Activated CD4-positive, alpha-beta T cell treated with anti-CD3 and anti-CD28 coated beads, Interleukin-2, amount 10 ng/mL, durations not matched to agents 7 days and 5 days (primary cell): ENCODE measurements at places on chromosomes 13 and 19. TPM values are rescaled to one million over a fixed set of nuclear protein-coding genes. Genes with fewer than 3 reads are reported as not detected.

ZNF440 gene
- total RNA-seq, result 13.6 TPM

KIR3DL1 gene
- total RNA-seq, result not detected

PRODH2 gene
- total RNA-seq, result not detected

ATP4B gene
- total RNA-seq, result not detected

NFKBIB gene
- total RNA-seq, result 32.2 TPM

LILRA1 gene
- total RNA-seq, result not detected

PBX4 gene
- 38.4 TPM for total RNA-seq

DNA sequence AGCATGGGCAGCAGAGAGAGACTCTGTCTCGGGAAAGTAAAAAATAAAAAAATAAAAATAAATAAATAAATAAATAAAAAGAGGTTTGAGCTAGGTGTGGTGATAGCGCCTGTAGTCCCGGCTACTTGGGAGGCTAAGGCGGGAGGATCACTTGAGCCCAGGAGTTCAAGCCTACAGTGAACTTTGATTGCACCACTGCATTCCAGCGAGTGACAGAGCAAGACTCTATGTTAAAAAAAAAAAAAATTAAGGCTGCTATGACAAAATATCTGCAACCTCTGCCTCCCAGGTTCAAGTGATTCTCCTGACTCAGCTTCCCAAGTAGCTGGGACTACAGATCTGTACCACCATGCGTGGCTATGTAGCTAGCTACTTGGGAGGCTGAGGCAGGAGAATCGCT, 3.2 kb upstream of the DENND1C start:
- DNase-seq, result no peak
- no peak overlapping the region for H3K4me3 ChIP-seq
- H3K27ac ChIP-seq, result no peak overlapping the region

DNA sequence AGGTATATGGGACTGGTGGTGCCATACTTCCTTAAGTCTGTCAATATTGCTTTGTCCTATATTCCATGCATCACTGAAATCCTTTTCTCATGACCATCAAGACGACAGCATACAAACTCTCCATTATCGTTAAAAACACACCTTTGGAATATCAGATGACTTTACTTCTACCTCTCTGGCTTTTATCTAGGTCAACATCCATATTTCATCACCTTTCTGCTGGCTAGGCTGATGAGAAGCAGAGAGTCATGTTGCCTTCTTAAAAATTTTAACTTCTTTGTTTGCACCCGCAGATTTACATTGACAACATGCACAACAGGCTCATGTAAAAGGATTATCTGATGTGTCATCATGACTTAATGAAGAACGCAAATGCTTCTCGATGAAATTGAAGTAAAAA, 771.4 kb downstream of the OLFM4 start:
- no peaks in the 10 kb centered on the region for H3K4me1 ChIP-seq
- no peaks in the 10 kb centered on the region for H3K27me3 ChIP-seq
- no peaks in the 10 kb centered on the region for H3K36me3 ChIP-seq
- DNase-seq, result no peak

DNA sequence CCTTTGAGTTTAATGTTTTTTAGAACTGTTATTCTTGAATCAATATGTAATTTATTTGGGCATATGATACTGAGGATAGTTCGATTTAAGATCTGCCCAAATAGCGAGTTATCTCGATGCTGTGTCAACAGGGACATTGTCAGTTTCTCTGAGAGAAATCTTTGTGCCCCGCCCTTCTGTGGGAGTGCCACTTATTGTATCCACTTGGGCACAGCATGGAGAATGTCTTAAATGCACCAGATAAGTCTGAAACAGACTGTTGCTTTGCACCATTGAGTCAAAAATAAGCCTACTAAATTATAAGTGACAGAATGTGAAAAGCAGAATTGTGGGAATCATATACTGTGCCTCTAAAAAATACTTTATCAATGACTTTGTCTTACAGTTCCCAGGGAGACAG, 45.6 kb downstream of the RNASEH2B start:
- H3K36me3 ChIP-seq, result peaks cover 55% of the 10 kb centered on the region
- no peak for DNase-seq
- no peak overlapping the region for H3K4me3 ChIP-seq
- no peaks in the 10 kb centered on the region for H3K4me1 ChIP-seq
- H3K27me3 ChIP-seq, result no peaks in the 10 kb centered on the region
- H3K27ac ChIP-seq, result no peak overlapping the region

GRCh38 chr19:317710-318508, 26.7 kb downstream of the MIER2 start:
- no peaks in the 10 kb centered on the region for H3K27me3 ChIP-seq
- H3K4me3 ChIP-seq, result no peak overlapping the region
- DNase-seq, result no peak

DNA sequence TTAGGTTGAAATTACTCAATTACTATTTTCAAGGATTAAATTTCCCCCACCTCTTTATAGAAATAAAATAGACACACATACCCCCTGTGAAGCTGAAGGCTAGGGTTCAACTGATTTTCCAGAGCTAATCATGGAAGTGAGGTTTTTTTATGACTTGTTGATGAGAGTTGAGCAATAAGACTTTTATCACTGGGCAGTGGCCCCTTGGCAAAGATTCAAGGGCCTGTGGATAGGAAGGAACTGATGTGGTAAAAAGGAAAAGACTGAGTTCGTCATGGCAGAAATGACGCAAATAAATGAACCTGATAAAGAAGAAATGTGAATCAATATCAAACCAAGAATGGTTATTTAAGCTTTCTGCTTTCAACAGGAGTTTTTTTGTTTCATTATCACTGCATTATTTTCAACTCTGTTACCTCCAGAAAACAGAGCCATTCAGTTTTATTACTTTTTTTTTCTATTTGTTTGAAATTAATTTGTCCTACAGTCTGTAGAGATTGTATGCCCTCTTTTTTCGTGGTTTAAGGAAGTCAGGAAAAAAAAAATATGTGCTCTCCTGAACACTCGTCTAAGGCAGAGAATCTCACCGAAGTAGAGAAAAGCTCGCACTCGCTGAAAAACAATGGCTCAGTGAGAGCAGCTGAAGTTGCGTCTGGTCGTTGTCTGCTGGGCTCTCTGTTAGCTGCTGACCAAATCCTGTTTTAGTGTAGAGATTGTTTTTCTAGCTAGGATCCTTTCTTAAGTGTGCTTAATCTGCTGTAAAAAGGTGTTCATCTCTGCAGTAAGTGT, 38.9 kb downstream of the STOML3 start:
- H3K27ac ChIP-seq, result no peak overlapping the region
- no peaks in the 10 kb centered on the region for H3K4me1 ChIP-seq
- H3K36me3 ChIP-seq, result no peaks in the 10 kb centered on the region
- no peak overlapping the region for H3K4me3 ChIP-seq
- peaks cover 2% of the 10 kb centered on the region for H3K27me3 ChIP-seq
- DNase-seq, result no peak

DNA sequence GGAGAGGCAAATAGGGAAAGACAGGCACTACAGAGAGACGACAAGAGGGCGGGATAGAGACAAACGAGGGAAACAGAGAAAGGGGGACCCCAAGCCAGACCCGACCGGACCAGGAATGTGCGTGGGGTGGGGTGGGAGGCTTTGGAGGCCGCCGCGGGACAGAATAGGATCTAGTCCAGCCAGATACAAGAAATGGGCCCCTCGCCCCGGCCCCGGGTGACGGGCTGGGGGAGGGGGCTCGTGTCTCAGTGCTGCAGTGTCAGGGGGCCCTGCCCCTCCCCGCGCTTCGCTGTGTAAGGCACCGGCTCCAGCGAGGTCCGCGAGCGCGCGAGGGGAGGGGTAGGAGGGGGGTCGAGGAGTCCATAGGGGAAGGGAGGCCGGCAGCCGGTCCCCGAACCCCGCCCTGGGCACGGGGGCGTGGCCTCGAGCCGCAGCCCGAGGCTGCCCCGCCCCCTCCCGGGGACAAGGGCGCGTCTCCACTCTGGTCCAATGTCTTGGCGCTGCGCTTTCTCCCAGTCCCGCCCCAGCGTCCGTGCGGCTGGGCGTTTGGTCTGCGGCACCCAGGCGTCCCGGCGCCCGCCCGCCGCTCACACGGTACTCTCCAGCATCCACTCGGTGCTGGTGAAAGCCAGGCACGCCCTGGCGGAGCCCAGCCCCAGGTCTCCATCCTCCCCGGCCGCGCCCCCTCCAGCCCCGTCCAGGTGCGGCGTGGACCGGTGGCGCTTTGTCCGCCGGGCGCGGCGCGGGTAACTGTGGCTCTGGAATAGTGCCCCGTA, 11.0 kb downstream of the IFNL1 start:
- no peak overlapping the region for H3K27ac ChIP-seq
- peaks cover 11% of the 10 kb centered on the region for H3K36me3 ChIP-seq
- H3K4me1 ChIP-seq, result no peaks in the 10 kb centered on the region
- peaks cover 6% of the 10 kb centered on the region for H3K27me3 ChIP-seq
- no peak for DNase-seq

GRCh38 chr13:31982540-31982939, 49.0 kb upstream of the FRY start:
- no peak for DNase-seq
- H3K27me3 ChIP-seq, result peaks cover 11% of the 10 kb centered on the region
- no peak overlapping the region for H3K27ac ChIP-seq

DNA sequence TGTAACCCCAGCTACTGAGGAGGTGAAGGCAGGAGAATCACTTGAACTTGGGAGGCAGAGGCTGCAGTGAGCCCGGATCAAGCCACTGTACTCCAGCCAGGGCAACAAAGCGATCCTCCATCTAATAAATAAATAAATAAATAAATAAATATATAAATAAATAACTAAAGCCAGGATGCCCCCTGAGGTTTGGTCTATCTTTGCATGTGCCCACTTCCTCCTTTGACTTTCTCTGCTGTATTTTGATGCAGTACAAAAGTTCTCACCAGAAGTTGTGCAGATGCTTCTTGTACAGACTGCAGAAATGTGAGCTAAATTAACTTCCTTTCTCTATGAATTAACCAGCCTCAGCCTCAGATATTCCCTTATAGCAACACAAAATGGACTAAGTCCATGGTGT, 6.5 kb upstream of the N4BP2L2 start:
- H3K27me3 ChIP-seq, result peaks cover 14% of the 10 kb centered on the region
- H3K4me1 ChIP-seq, result peaks cover 3% of the 10 kb centered on the region
- no peak overlapping the region for H3K27ac ChIP-seq
- H3K4me3 ChIP-seq, result no peak overlapping the region
- no peaks in the 10 kb centered on the region for H3K36me3 ChIP-seq
- no peak for DNase-seq

- H3K4me1 ChIP-seq, result no peaks in the 10 kb centered on the region
- DNase-seq, result no peak
- H3K4me3 ChIP-seq, result no peak overlapping the region
- no peak overlapping the region for H3K27ac ChIP-seq
Measured at GRCh38 chr13:31032528-31033113, 100.2 kb downstream of the TEX26 start.

- H3K27ac ChIP-seq, result peak overlapping the region; percentile 60
- H3K4me3 ChIP-seq, result no peak overlapping the region
- DNase-seq, result no peak
- peaks cover 23% of the 10 kb centered on the region for H3K4me1 ChIP-seq
- no peaks in the 10 kb centered on the region for H3K27me3 ChIP-seq
Measured at GRCh38 chr19:13899912-13900584, 5.9 kb downstream of the BRME1 start.

- peaks cover 3% of the 10 kb centered on the region for H3K36me3 ChIP-seq
- no peak overlapping the region for H3K4me3 ChIP-seq
- DNase-seq, result no peak
- H3K4me1 ChIP-seq, result no peaks in the 10 kb centered on the region
- H3K27ac ChIP-seq, result no peak overlapping the region
Measured at GRCh38 chr13:97307882-97308624, 85.9 kb downstream of the MBNL2 start.

DNA sequence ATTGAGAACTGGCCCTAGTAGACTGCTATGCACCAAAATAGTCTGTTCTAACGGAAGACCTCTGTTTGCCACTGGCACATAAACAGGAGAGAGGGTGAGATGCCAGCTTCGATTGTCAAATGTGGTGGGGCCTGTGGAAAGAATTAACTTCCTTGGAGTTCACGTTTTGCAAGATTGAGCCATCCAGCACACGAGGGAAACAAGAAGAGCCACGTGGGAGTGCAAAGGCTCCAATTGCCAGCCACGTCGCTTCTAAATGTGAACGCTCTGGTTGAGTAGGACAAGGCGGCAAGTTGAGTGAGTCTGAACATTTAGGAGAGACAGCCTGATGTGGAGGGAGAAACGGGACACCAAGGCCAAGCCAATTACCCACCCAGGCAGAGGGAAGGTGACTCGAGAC, 409.1 kb downstream of the FGF9 start:
- H3K36me3 ChIP-seq, result no peaks in the 10 kb centered on the region
- peaks cover 4% of the 10 kb centered on the region for H3K27me3 ChIP-seq
- H3K4me1 ChIP-seq, result peaks cover 31% of the 10 kb centered on the region
- DNase-seq, result no peak
- H3K4me3 ChIP-seq, result no peak overlapping the region
- no peak overlapping the region for H3K27ac ChIP-seq

GRCh38 chr19:17778251-17778967, 16.5 kb upstream of the B3GNT3 start:
- peaks cover 19% of the 10 kb centered on the region for H3K4me1 ChIP-seq
- H3K27me3 ChIP-seq, result no peaks in the 10 kb centered on the region
- DNase-seq, result peak; percentile 44
- H3K36me3 ChIP-seq, result peaks cover 36% of the 10 kb centered on the region

- H3K4me3 ChIP-seq, result no peak overlapping the region
- no peak for DNase-seq
- peaks cover 6% of the 10 kb centered on the region for H3K27me3 ChIP-seq
- peaks cover 49% of the 10 kb centered on the region for H3K4me1 ChIP-seq
- peaks cover 2% of the 10 kb centered on the region for H3K36me3 ChIP-seq
Measured at GRCh38 chr13:97212004-97212403, 10.1 kb upstream of the MBNL2 start.

DNA sequence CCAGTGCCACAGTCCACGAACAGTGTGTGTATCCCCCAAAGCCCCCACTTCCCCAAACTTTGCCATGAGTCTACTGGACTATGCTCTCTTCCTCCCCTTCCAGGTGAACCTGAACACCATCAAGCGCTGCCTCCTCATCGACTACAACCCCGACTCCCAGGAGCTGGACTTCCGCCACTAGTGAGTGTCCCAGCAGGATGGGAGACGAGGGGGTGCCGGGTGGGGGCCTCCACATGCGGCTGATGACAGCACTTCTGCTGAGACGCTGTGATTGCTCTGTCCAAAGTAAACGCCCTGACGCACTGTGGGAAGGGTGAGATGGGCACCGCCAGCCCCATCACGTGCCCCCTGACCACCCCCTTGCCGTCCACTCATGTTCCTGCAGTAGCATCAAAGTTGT, 2.0 kb upstream of the P2RY11 start:
- no peak overlapping the region for H3K27ac ChIP-seq
- no peaks in the 10 kb centered on the region for H3K27me3 ChIP-seq
- H3K4me1 ChIP-seq, result peaks cover 69% of the 10 kb centered on the region
- no peak for DNase-seq
